Cortex of kidney (tissue), 1 donor: ENCODE measurements at places on chromosomes 13 and 19.

DNA sequence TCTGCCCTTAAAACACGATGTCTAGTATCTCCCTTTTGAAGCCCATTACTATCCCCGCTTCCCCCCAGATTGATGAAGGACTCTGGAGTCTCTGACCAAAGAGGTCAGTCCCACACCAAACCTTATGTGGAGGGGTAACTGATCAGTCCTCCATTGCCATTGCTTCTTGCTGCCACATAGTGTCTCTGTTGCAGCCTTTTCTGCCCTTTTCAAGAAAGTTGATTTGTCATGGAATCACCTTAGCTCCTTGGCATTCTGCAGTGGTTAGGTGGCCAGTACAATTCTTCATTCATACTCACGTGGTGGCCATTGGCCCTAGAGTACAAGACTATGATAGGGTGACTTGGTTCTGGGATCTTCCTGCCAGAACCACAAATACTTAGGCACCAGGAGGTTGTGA, 8.4 kb upstream of the HTR2A start:
- no peak for DNase-seq

- DNase-seq: no peak
These were observed 39.3 kb upstream of the ISYNA1 start for GRCh38 chr19:18477042-18477779.

DNA sequence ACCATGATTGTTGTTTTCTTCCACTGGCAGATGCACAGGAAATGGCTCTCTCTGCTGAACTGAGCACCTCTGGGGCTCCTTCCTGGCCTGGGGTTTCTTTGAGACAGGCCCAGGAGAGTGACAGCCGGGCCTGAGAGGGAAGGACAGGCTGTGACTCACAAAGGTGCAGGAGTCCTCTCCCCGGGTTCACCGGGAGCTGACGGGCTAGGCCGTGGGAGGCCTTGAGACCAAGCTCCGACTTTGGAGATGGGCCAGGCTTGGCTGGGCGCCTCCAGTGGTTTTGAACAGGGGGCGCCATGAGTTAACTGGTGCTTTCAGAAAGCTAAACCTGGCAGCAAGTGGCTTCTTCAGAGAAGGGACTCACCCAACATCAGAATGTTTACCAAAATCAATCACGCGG, 143.4 kb downstream of the URI1 start:
- DNase-seq: no peak

- no peak for DNase-seq
These were observed 8.0 kb downstream of the TMEM86B start for GRCh38 chr19:55220525-55220924.

- no peak for DNase-seq
These were observed 217.9 kb upstream of the SLITRK5 start for GRCh38 chr13:87453244-87453643.

- no peak for DNase-seq
These were observed 41.5 kb downstream of the NOTCH3 start for GRCh38 chr19:15159251-15159650.

- no peak for DNase-seq
These were observed 2.3 kb downstream of the KISS1R start for GRCh38 chr19:919199-920050.

GRCh38 chr13:93522501-93522900, 295.9 kb downstream of the GPC6 start:
- DNase-seq: no peak

DNA sequence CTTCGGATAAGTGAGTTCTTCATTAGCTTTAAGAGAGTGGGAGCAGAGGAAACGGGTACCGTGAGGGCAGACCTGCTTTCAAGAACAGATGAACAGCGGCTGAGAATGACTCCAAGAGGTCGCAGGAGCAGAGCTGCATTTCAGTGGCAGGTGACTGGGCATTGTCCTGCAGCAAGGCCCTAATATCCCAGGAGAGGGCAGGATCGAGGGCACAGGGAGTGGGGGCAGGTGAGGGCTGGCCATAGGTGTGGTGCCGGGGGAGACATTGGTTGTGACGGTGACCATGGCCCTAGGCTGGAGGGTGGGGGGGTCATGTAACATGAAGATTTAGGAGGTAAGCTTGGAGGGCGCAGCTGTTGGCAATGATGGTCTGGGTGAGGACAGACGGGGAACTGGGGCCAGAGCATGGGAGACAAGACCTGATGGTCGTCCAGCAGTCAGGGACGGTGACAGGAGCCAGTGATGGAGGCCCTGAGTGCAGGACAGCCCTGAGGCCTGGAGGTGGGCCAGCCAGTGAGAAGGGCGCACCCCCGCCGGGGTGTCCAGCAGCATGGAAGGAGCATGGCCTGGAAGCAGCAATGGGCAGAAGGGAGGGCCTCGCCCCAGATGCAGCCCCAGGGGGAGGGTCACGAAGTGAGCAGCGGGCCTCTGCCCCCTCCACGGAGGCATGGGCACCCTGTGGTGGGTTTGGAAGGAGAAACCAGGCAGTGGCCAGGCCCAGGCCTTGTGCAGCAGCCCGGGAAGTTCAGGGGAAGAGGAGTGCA, 29.2 kb upstream of the LAMP1 start:
- no peak for DNase-seq

GRCh38 chr19:56108447-56109195, 12.5 kb downstream of the ZNF787 start:
- no peak for DNase-seq

- DNase-seq: no peak
These were observed 5.1 kb upstream of the ZNF77 start for GRCh38 chr19:2949939-2950285.

GRCh38 chr19:33459222-33460090, 62.1 kb downstream of the PEPD start:
- no peak for DNase-seq

GRCh38 chr13:112943309-112944125, 25.5 kb upstream of the MCF2L start:
- DNase-seq: no peak

DNA sequence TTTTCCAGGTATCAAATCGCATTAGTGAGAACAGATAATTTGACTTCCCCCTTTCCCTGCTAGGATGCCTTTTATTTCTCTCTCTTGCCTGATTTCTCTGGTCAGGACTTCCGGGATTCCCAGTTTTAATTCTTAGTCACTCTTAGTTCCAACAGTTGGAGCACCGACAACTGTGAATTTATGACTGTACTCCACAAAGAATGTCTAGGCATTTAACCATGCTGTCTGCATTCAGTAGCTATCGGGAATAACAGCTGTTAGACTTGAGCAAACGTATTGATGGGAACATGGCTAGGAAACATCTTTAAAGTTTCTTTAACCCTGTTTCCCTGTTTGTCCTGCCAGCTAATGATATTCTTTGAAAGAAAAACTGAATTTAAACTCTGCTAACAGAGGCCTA, 14.1 kb upstream of the SPACA7 start:
- DNase-seq: no peak

GRCh38 chr13:30529085-30529834, 63.5 kb upstream of the HMGB1 start:
- DNase-seq: no peak

DNA sequence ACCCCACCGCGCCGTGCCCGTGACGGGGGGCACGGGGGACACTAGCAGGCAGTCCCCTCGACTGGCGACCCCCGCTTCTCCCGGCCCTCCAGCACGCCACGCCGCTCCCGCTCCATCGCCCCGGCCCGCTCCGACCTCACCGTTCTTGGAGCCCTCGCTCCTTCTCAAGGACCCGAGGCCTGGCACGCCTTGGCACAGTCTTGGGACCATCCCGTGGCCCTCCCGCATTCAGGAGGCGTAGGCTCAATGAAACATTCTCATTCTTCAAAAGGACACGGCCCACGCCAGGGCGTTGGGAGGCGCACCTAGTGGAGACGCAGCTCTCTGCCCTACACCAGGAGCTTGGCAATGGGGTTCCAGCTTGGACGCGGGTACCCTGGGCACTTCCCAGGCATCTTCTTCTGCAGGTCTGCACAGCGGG, 473 bp upstream of the CERS1 start:
- no peak for DNase-seq

GRCh38 chr13:100954430-100955305, 280.1 kb upstream of the TMTC4 start:
- no peak for DNase-seq

DNA sequence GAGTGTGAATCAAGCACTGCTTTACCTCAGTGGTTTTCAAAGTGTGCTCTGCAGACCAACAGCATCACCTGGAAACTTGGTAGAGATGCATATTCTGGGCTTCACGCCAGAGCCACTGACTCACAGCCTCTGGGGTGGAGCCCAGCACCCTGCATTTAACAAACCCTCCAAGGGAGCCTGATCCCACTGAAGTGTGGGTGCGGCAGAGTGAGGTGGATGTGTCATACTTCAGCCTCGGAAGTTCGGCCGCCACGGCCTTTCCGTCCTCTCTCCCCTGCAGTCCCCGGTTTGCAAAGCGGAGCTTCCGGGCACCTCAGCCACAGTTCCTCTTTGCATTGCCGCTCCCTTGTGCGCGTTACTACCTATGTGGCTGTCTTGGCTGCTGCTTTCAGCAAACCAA, 33.3 kb upstream of the MICU2 start:
- DNase-seq: no peak

GRCh38 chr19:3479834-3480215, 500 bp downstream of the SMIM24 start:
- DNase-seq: no peak
